Cardiac muscle cell (in vitro differentiated cells and primary cell): ENCODE measurements at places on chromosomes 1 and 21. TPM values are rescaled to one million over a fixed set of nuclear protein-coding genes. Genes with fewer than 3 reads are reported as not detected.

GRCh38 chr1:64838486-64838885, 93.6 kb downstream of the RAVER2 start:
- H3K27me3 ChIP-seq = no peaks in the 10 kb centered on the region
- no peak overlapping the region for H3K27ac ChIP-seq
- H3K4me3 ChIP-seq = no peak overlapping the region
- no peak for DNase-seq
- H3K4me1 ChIP-seq = peaks cover 8% of the 10 kb centered on the region

- no peak overlapping the region for H3K4me3 ChIP-seq
- no peaks in the 10 kb centered on the region for H3K36me3 ChIP-seq
- no peak overlapping the region for H3K27ac ChIP-seq
- no peaks in the 10 kb centered on the region for H3K4me1 ChIP-seq
- no peak for DNase-seq
Observed at GRCh38 chr1:30325085-30325935, 398.1 kb downstream of the MATN1 start.

The C1orf185 gene
- not detected in 2 replicates for total RNA-seq

DNA sequence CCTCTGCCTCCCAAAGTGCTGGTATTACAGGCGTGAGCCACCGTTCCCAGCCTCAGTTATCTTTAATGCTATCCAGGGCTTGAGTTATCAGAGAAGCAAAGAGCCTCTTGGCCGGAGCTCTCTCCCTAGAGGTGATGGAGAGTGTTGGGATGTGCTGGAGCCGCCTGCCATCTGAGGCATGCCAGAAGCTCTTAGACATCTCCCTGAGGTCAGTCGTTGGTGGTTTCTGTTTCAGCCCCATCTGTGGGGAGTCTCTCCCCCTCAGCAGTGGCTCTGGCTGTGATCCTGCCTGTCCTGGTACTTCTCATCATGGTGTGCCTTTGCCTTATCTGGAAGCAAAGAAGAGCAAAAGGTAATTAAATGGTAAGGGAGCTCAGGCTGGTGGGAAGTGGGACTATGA, 11.6 kb upstream of the ZNF691 start:
- no peak overlapping the region for H3K27ac ChIP-seq
- H3K4me1 ChIP-seq = no peaks in the 10 kb centered on the region
- no peaks in the 10 kb centered on the region for H3K36me3 ChIP-seq

DNA sequence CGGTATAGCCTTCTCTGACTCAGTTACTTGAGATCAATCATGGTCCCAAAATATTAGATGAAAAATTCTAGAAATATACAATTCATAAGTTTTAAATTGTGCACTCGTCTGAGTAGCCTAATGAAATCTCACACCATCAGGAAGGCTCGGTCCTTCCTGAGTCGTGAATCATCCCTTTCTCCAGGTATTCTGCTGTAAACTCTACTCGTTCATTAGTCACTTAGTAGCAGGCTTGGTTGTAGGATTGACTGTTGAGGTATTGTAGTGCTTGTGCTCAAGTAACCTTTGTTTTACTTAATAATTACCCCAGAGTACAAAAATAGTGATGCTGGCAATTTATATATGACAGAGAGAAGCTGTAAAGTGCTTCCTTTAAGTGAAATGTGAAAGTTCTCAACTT, 238.7 kb downstream of the OLFM3 start:
- H3K27me3 ChIP-seq = no peaks in the 10 kb centered on the region
- H3K27ac ChIP-seq = no peak overlapping the region
- no peak for DNase-seq
- no peak overlapping the region for H3K4me3 ChIP-seq

DNA sequence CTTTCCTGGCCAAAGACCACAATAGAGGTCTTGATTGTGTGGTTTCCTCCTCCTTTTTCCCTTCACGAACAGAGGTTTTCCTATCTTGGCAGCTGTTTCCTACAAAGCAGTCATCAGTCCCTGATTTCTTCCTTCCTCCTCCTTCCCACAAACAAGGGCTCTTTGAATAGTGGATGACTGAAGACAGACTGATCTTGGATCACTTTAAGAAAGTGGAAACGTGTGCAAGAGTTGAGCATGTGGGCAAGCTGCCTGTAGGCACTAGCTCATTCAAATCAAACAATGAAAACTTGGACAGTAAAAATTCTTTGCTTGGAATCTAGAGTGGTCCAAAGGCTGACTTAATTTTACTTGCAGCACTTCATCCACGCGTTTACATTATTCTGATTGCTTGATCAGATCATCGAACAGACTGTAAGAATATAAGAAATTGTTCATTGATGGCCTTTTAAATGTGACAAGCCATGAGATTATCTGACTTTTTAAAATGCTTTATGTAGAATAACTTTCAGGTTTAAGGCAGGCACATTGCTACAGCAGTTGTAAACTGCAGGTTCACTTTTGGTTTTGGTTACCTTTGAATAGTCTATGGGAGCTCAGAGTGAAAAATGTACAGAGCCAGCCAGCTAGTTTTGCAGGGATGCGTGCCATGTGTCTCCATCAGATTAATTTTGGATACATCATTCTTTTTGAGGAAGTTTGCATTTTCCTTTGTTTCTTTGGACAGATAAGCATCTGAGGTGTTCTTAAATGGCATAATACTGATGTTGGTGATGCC, 34.4 kb downstream of the ADGRL2 start:
- peak overlapping the region; percentile 31 for H3K27ac ChIP-seq
- no peaks in the 10 kb centered on the region for H3K27me3 ChIP-seq
- H3K4me3 ChIP-seq = no peak overlapping the region
- DNase-seq = peak; percentile 87
- peaks cover 25% of the 10 kb centered on the region for H3K4me1 ChIP-seq
- H3K36me3 ChIP-seq = no peaks in the 10 kb centered on the region

The TMPRSS15 gene
- total RNA-seq = not detected in 2 replicates

- no peaks in the 10 kb centered on the region for H3K4me1 ChIP-seq
- no peak overlapping the region for H3K27ac ChIP-seq
- DNase-seq = peak; percentile 50
- no peak overlapping the region for H3K4me3 ChIP-seq
- H3K36me3 ChIP-seq = no peaks in the 10 kb centered on the region
Observed at GRCh38 chr21:18499761-18500376, 96.3 kb upstream of the TMPRSS15 start.

DNA sequence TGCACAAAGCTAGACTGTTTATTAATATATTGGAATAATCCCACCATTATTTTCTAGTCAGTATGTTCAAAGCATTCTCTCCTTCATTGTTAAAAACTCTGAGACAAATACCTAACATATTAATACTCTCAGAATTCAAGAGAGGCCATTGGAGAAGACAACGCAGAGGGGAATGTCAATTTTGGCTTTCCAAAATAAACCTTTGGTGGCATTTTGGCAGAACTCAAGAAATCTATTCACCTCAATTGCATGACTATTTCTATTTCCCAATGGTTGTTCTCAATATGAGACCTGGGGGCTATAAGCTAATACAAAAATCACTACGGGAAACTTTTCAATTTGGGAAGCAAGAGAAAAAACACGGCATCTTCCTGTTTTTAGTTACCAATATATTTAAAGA, 58.5 kb downstream of the RUSC1 start:
- H3K4me3 ChIP-seq = no peak overlapping the region
- H3K4me1 ChIP-seq = no peaks in the 10 kb centered on the region
- no peak overlapping the region for H3K27ac ChIP-seq
- peaks cover 53% of the 10 kb centered on the region for H3K36me3 ChIP-seq
- peak; percentile 31 for DNase-seq
- H3K27me3 ChIP-seq = no peaks in the 10 kb centered on the region

The HPDL gene
- total RNA-seq = 1.4 and 3.3 TPM in 2 replicates

GRCh38 chr1:42700006-42700405, 17.8 kb downstream of the YBX1 start:
- no peaks in the 10 kb centered on the region for H3K27me3 ChIP-seq
- DNase-seq = no peak
- no peaks in the 10 kb centered on the region for H3K4me1 ChIP-seq
- peaks cover 89% of the 10 kb centered on the region for H3K36me3 ChIP-seq
- no peak overlapping the region for H3K4me3 ChIP-seq

DNA sequence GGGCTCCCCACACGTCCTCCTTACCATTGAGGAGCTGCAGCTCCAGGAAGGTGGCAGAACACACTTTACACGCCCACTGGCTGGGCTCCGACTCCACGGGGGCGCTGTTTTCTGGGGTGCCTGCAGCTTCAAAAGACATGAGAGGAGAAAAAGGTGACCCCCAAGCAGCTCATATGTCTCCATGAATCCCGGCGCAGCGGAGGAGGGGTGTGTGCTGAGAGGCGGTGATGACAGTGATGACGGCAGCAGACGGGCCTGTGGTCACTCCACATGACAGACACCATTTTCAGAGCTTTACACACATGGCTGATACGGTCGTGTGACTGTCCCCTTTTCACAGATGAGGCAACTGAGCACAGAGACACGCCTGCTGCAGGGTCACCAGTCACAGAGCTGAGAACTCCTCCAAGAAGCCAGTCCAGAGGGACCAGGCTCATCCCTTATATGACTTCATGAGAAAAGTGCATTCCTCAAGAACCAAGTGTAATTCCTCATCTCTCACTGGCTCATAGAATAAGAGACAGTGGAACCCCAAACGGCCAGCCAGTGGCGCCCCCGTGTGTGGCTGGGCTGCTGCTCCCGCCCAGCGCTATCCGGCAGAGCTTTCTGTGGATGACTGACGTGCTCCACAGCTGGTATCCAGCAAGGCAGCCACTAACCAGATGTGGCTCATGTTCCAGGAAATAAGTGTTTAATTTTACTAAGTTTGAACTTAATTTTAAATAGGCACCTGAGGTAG, 31.9 kb downstream of the PRDM15 start:
- H3K36me3 ChIP-seq = no peaks in the 10 kb centered on the region
- DNase-seq = peak; percentile 24
- no peaks in the 10 kb centered on the region for H3K27me3 ChIP-seq

GRCh38 chr1:62229468-62229867, 34.8 kb downstream of the L1TD1 start:
- no peak overlapping the region for H3K4me3 ChIP-seq
- H3K27me3 ChIP-seq = no peaks in the 10 kb centered on the region
- H3K36me3 ChIP-seq = no peaks in the 10 kb centered on the region
- H3K4me1 ChIP-seq = peaks cover 5% of the 10 kb centered on the region

DNA sequence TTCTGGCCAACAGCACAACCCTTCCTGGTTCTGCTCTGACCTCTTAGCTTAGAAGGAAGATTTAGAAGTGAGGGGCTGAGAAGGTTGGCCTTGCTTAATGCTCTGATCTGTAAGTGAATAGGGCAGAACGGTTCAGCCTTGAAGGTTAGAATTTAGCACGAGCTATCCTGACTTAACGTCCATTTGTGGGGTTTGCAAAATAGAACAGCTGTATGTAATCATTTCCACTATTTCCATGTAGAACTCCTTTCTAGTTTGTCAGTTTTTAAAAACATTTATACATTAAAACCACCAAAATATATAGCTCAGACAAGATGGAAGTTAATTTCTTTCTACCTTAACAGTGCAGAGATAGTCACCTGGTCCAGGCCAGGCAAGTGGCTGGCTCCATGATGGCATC, 89.9 kb downstream of the TBX19 start:
- peaks cover 25% of the 10 kb centered on the region for H3K4me1 ChIP-seq
- no peaks in the 10 kb centered on the region for H3K36me3 ChIP-seq
- DNase-seq = no peak
- no peak overlapping the region for H3K27ac ChIP-seq
- no peaks in the 10 kb centered on the region for H3K27me3 ChIP-seq
- no peak overlapping the region for H3K4me3 ChIP-seq

GRCh38 chr1:219989766-219990165, 56.5 kb downstream of the EPRS1 start:
- no peak for DNase-seq
- H3K27me3 ChIP-seq = no peaks in the 10 kb centered on the region
- no peak overlapping the region for H3K4me3 ChIP-seq
- H3K4me1 ChIP-seq = no peaks in the 10 kb centered on the region
- peaks cover 25% of the 10 kb centered on the region for H3K36me3 ChIP-seq
- no peak overlapping the region for H3K27ac ChIP-seq

GRCh38 chr1:37437087-37437486, 37.3 kb upstream of the ZC3H12A start:
- peaks cover 8% of the 10 kb centered on the region for H3K27me3 ChIP-seq
- no peaks in the 10 kb centered on the region for H3K4me1 ChIP-seq
- no peak overlapping the region for H3K4me3 ChIP-seq
- no peak for DNase-seq
- H3K27ac ChIP-seq = no peak overlapping the region

The IL12RB2 gene
- total RNA-seq = 0.04 TPM in 1 of 2 replicates, not detected in the other

GRCh38 chr1:42951588-42951987, 7.1 kb downstream of the SLC2A1 start:
- no peak overlapping the region for H3K4me3 ChIP-seq
- peaks cover 11% of the 10 kb centered on the region for H3K36me3 ChIP-seq
- no peaks in the 10 kb centered on the region for H3K27me3 ChIP-seq
- DNase-seq = no peak
- H3K4me1 ChIP-seq = peaks cover 59% of the 10 kb centered on the region

The KRTAP21-2 gene
- total RNA-seq = not detected in 2 replicates
